ENCODE measurements at places on chromosomes 7 and 10.

DNA sequence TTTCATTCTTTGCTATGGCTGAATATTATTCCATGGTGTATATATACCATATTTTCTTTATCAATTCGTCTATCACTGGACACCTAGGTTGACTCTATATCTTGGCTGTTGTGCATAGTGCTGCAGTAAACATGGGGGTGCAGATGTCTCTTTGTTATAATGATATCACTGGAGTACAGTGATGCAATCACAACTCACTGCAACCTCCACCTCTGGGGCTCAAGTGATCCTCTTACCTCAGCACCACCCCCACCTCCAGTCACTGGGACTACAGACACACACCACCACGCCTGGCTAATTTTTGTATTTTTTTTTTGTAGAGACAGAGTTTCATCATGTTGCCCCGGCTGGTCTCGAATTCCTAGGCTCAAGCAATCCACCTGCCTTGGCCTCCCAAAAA lies 15.6 kb downstream of the KLHL7 start:
- DNase-seq = no peak

DNA sequence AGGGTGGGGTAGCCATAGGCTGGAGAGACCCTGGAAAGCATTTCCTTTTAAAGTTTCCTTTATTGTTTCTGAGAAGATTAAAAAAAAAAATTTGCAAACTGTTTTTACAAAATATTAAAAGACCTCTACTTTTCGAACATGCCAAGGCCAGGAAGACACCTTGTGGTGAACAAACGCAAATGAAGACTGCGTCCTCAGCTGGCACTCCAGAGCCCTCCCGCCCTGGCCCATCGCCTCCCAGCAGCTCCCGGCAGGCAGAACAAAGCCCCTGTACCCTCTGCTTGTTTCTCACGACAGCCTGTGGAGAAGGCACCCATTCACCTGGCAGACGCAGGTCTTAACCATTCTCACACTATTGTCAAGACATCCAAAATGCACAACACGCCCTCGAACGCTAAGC lies 56.4 kb downstream of the ESYT2 start:
- no peak for DNase-seq

- DNase-seq = no peak
Measured at GRCh38 chr7:79529214-79529880, 75.9 kb upstream of the MAGI2 start.

DNA sequence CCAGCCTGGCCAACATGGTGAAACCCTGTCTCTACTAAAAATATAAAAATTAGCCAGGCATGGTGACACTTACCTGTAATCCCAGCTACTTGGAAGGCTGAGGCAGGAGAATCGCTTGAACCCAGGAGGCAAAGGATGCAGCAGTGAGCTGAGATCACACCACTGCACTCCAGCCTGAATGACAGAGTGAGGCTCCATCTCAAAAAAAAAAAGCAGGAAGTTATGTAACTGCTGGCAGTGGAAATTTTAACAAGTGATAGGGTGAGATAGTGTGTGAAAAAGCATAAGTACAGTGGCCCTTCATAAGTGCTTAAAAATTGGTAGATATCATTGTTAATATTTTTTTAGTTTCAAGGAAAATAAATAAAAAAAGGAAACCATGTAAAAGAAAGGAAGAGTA lies 12.3 kb downstream of the AKR1C3 start:
- DNase-seq = no peak

DNA sequence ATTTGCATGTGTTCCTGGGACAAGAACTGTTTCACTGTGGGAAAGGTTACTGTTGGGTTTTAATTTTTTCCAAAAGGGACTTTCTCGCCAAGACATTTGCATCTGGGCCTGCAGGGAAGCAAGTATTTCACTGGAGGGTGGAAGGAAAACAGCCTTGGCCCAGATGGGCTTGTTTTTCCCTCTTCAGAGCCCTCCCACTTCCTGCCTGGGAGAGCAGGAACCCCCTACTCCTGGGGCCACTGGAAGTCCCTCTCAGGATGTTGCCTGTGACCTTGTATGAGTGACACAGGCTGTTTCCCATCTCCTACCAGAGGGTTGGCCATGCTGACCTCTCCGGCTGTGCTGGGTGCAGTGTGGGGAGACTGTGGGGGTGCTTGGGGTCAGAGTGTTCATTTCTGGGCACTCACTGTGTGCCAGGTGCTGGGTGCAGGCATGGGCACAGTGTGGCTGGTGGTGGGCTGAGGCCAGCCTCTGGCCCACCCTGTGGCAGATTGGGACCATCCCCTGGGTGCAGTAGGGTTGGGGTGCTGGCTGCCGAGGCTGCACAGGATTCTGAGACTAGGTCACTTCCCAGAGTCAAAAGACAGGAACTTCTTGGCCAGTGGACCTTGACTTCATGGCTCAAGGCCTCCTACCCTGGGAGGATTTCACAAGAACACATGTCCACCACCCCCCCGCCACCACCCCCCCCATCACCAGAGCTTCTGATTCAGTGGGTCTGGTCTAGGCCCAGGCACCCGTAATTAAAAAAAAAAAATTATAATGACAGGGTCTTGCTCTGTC lies 10.2 kb downstream of the TSPAN15 start:
- DNase-seq = no peak

DNA sequence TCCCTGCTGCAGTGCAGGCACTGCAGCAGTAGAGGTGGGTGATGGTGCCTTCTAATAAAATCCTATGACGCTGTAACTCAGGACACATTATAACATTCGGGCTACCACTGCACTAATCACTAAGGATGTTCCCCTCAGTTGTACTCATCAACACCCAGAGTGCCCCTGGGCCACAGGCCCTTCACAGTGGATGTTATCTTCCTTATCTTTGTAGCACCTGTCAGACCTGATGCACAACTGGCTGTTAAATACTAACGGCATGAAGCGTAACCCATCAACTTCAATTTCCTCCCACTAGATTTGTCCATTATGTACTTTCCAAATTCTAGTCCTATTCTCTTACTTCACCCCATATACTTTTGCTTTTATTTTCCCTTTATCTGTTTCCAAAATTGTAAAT lies 66.3 kb downstream of the PARD3 start:
- DNase-seq = no peak

GRCh38 chr7:151689196-151689971 lies 169.7 kb upstream of the RHEB start:
- DNase-seq = no peak

- DNase-seq = no peak
Measured at GRCh38 chr7:142873281-142873784, 12.2 kb downstream of the TRPV6 start.

- DNase-seq = no peak
Measured at GRCh38 chr10:6342096-6342685, 139.5 kb downstream of the PFKFB3 start.

DNA sequence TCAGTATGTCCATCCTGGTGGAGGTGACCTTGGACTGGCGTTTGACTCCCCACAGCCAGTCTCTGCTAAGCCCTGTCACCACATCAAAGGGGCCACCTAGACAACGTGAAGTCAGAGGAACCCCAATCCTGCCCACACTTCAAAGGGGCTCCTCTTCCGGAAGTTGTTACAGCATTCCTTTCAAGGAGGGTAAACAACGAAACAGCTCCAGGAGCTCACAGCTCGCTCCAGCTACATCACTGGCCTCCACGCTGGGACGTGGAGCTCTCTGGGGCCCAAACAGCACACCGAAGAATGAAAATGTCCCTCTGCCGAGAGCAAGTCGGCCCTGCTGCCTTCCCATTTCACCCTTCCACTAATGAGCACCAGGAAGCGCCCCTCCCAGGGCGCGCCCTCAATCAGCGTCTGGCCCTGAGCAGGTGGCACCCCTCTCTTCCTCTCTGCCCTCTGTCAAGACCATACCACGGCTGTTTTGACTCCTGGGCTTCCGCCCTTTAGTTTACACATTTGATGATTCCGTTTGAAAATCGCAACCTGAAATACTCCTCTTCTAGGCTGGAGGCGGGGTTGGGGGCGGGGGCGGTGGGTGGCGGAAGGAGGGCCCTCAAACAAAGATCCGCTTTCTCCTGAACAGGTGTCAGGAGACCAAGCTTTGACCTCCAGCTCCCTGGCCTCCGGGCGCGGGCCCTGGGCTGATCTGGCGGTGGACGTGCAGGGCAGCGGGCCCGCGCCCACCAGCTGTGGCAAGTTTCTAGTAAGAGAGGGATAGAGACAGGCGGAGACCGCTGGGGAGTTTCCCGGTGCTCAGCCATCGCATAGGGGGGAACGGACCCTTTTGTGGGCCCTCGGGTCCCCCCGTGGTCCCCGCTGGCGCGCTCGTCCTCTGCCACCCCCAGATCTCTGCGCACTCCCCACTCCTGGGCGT lies 53.1 kb upstream of the KDM7A start:
- no peak for DNase-seq

DNA sequence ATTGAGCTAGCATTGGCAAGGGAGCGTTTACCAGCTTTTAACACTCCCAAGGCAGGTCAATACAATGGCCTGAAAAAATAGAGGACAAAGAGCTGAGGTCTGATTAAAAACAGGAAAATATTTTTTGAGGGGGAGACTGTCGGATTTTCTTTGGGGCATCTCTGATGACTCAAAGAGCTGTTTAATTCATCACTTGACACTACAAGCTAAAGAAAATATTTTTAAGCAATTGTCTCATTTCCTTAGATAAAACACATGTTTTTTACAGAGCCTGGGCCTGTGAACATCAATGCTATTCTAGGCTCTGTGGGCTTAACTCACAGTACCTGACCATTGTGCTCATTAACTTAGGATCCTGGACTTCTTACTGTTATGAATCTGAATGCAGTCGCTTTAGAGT lies 100.8 kb downstream of the NRP1 start:
- DNase-seq = no peak

DNA sequence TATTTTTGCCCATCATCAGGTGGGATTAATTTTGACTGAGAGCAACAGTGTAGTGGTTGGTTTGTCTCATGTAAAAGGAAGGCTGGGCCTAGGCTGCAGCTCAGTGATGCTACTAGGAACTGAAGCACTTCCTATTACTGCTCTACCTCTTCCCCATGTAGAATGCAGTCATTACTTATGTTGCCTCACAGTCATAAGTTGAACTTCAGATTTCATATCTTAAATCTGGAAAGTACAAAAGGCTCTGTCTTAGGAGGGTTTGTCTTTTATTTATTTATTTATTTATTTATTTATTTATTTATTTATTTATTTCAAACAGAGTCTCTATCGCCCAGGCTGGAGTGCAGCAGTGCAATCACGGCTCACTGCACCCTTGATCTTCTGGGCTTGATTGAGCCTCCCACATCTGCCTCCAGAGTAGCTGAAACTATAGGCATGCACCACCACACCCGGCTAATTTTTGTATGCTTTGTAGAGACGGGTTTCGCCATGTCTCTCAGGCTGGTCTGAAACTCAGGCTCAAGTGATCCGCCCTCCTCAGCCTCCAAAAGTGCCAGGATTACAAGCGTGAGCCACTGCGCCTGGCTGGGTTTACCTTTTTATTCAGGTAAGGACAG lies 721.7 kb upstream of the GALNT17 start:
- no peak for DNase-seq

GRCh38 chr7:152492952-152493351 lies 57.1 kb upstream of the KMT2C start:
- DNase-seq = no peak

DNA sequence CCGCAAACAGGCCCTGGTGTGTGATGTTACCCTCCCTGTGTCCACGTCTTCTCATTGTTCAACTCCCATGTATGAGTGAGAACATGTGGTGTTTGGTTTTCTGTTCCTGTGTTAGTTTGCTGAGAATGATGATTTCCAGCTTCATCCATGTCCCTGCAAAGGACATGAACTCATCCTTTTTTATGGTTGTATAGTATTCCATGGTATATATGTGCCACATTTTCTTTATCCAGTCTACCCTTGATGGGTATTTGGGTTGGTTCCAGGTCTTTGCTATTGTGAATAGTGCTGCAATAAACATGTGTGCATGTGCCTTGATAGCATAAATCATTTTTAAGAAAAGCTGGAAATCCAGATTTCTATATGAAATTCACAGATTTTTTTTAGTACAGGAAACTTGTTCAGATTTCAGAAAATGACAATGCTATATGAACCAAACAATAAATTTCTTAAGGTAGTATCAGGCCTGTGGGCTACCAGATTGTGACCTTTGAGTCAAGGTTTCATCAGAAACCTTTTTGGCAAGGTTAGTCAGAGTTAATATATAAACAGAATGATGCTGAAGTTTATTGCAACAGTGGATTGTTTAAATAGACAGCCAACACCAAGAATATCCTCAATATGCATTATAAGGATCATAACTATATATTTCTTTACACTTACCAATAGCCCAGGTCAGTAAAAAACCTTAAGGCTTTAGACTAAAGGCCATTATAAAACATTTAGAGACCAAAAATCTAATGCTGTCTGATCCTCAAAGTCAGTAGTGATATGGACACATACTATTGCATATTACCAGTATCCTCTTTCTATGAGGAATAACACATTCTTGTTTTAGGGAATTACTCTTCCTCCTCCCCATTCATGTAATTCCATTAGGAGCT lies 68.7 kb upstream of the PAPSS2 start:
- no peak for DNase-seq

DNA sequence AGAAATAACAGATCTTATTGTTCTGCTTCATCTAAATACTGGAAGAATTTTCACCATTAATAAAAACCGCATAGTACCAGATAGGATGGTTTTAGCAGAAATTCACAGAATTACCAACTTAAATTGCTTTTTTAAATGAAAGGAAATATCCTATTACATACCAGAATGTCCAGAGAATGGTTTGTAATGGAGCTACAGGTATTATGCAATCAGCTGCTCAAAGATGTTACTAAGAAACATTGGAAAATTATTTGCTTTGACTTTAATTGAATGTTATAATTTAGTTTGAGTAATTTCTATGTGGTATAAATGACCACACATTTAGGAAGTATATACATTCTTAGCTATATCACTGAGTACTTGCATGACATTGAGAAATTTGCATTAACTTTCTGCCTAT lies 338.3 kb downstream of the ETV1 start:
- no peak for DNase-seq

- DNase-seq = no peak
Measured at GRCh38 chr10:63128443-63128842, 4.7 kb upstream of the NRBF2 start.

GRCh38 chr7:107993891-107994291 lies 9.1 kb downstream of the LAMB1 start:
- no peak for DNase-seq

DNA sequence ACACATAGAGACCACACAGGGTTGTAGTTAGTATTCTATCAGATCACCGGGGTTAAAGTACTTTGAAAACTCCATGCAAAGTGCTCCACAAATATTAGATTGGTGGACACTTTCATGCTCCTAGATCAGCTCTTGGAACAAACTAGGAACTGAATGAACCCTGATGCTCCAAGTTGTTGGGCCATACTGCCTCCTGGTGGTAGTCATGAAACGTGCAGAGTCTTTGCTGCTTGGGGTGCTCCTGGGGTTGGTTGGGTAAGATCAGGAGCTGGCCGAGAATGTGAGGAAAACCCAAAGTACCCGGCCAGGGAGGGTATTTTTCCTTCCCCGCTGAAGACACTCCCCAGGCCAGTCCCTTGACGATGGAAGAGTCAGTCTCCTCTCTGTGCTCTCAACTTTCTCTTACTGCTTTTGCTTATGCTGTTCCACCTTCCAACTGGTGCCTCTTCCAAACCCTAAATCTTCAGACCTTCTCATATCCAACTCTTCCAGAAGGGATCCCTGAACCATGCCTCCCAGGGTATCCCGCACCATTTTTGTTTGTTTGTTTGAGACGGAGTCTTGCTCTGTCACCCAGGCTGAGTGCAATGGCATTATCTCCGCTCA lies 918 bp upstream of the RPEL1 start:
- no peak for DNase-seq
